ENCODE measurements at places on chromosomes 7 and 10. TPM values are rescaled to one million over a fixed set of nuclear protein-coding genes. Genes with fewer than 3 reads are reported as not detected.

The IGFBP1 gene
- not detected for total RNA-seq

The FGFBP3 gene
- total RNA-seq, result 2.3 TPM

- DNase-seq, result no peak
Observed at GRCh38 chr10:13944823-13945222, 358.1 kb downstream of the PRPF18 start.

- no peak for DNase-seq
Observed at GRCh38 chr7:11206177-11206899, 232.7 kb downstream of the PHF14 start.

DNA sequence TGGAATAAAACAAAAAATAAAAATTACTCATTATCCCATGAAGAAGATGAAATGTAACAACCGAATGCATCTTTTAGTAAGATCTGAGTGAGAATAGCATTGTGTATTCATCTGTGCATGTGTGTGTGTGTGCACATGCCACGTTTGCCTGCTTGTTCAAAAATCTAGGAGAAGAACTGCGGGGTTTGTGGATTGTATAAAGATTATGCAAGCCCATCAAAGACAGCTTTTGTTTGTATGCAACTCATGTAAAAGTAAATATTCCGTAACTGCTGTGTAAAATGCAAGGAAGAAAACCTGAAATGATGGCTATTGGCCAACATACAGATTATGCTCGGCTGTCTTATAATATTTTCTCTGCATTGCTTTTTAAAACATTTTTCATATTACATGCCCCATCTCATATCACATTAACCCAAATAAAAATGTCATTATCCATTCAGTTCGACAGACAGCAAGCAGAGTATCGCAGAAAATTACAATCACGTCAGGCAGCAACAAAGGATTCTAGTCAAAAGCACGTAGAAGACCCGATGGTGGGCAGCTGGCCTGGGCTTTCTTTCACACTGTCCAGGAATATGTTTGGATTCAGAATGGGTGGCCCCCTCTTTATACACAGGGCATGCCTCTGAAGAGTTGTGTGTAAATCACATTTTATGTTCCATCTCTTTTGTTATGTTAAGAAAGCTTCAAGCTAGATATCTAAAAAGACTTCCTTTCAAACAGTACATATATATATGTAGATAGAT lies 114.0 kb downstream of the PARP12 start:
- DNase-seq, result no peak

DNA sequence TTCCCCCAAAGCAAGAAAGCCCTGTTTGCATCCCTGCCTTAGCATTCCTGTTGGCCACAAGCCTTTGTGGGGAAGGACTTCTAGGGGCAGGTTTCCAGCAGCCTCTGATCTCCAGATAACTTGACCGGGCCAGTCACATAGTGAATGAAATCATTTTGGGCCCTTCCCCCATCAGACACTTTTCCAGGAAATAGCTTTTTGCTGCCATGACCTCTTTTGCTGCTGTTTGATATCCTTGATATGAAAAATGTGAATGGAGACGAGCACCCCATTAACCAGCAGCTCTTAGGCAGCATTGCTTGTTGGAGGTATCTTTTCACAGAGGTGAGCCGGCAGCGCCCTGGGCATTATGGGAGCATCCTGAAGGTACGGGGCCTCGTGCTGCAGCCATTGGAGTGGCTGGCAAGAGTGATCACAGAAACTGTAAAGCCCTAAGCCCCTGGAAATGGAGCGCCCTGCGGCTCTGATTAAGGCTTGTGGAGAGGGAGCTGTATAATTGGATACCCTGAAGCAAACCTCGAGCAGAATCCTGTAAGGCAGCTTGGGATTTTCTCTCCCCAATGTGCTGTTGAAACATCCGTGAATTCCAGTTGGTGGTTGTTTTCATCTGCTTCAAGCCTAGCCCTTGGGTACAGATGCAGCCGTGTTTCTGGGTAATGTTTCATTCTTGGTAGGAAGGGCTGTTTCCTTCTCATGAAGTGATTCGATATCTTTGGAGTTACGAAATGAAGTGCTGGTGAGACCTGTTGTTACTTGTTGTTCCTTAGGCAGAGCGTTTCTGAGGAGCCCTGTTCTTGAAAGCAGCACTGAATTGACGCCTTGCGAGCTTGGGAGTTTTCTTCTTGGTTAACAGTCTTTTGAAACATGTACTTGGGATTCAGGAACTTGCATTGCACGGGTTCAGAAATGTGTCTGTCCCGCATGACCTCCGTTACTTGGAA lies 179.0 kb downstream of the PTEN start:
- peak; percentile 73 for DNase-seq
